DMS153 (cell line): ENCODE measurements at places on chromosomes 4 and X.

- DNase-seq = no peak
These were observed 71.2 kb downstream of the SUPT20HL2 start for GRCh38 chrX:24242649-24243175.

DNA sequence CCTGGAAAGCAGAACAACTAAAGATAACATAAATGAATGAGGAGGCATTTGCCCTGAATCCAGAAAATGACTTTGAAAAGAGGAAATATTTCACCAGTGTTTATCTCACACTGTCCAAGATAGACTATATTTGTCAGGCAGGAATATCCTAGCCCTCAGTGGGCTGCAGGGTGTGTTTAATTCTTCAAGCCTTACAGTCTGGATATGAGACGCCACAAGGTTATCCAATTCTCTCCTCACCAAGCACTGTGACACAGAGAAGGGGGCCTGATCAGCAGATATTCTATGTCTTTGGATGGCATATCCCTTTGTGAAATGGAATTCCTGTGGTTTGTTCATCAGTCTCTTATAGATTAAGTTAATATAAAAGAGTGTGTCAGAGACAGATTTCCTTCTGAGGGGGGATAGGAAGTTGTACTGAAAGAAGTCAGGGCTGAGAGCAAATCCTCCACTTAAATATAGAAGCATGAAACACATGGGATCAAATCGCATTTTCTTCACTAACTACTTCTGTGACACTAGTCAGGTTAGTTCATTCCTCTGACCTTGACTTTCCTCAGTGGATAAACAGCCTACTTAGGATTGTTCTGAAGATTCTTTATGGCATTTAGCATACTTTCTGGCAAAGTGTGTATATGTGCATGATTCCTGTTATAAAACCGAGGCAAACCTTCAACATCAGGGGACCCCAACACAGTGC is 6.8 kb upstream of the G3BP2 start:
- no peak for DNase-seq

DNA sequence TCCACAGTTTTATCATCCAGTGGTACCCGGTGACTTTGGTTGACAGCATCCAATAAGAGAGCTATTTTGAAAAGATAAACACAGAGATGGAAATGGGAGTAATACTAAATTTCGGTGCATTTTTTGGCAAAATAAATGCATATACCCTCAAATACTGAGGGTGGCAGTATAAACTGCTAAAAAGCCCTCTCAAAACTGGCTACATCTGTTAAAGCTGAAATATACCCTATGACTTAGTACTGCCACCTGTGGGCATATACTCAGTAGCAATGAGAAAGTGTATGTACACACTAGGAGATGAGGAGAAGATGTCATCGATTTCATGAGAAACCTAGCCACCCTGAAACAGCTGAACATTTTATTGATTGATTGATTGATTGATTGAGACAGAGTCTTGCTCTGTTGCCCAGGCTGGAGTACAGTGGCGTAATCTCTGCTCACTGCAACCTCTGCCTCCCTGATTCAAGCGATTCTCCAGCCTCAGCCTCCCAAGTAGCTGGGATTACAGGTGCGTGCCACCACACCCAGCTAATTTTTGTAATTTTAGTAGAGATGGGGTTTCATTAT is 12.2 kb upstream of the TMEM128 start:
- DNase-seq = peak; percentile 22

DNA sequence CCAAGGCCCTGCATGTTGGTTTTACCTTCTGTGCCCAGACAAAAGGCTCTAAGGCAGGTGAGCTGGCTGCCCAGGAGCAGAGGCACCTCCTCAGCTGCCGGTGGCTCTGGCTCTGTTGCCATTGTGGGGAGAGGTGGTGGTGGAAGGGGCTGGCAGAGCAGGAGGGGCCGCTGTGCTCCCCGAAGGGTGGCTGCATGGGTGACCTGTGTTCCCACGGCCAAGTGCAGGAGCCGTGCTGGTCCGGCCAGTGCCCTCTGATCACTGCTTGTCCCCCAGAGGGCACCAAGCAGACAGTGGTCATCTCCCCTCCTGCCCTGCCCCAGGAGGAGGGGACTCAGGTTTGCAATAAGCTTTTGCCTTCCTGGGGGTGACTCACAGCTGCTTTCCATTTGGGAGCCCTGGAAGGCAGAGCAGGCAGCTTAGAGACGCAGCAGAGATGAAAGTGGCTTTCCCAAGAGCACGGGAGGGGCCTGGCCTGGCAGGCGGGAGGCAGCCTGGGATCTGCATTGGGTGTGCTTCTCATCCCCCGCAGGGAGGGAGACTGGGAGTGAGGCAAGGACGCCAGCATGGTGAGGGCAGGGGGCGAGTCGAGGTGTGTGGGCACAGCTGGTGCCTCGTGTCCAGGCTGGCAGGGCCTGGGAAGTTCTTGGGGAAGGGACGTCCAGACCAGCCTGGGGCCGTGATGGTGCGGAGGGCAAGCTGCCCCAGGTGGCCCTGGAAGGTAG is 28.7 kb downstream of the DOK7 start:
- no peak for DNase-seq

- no peak for DNase-seq
These were observed 86.0 kb downstream of the HTT start for GRCh38 chr4:3160438-3160837.
